ENCODE measurements at places on chromosomes 7 and 10.

DNA sequence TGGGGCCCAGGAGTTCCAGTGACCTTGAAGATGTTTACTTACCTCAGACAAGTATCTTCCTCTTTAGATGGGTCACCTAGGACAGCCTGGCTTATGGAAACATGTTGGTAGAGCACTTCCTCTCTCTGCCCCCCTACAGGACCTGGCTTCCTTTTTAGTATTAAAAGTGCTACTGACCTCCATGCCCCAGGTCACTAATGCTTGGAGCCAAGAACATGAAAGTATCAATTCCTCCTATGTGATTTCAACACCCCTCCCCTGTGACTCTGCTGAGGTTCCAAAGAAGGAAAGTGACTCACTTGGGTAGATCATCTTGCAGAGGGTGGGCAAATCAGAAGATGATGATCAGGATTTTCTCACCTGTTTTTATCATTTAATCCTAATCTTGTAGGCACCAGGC lies 125.3 kb upstream of the CCDC6 start:
- no peak for DNase-seq

DNA sequence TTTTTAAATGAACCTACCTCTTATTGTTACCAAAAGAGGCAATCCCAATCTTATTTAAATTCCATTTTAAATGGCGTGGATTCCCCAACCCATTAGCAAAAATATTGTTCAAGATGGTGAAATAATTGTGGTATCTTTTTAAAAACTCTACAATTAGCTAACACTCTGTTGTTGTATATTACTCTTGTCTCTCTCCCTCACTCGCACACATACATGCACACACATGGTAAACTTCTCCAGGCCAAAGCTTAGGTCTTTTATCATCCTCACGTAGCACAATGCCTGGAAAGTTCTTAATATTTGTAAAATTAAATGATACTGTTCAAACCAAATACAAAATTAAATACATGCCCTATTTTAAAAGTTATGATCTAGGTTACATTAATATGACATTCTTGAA lies 169.2 kb upstream of the WNT16 start:
- no peak for DNase-seq

DNA sequence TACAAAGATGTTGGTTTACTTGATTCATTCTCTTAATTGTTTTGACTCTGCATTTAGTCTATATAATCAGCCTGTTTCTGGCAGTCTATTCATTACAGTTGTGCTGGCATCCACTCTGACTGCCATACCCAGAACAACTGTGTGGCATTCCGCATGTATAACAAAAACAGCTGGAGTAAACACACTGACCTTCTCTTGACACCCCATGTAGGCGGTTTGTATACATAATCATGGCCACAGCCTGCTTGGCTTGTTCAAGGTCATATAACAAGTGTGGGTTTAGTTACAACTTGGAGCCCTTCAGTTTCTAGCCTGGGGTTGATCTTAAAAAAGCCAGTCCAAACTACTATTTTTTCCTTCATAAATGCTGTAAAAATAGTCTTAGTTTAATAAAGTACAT lies 70.9 kb downstream of the MBL2 start:
- DNase-seq: no peak

GRCh38 chr10:132186488-132187429 lies at the start of gene DPYSL4:
Gene DPYSL4, plus strand, starts transcription at chr10:132186948. Its CDS starts 116 bp downstream, at chr10:132187064.
- peak; percentile 69 for DNase-seq

DNA sequence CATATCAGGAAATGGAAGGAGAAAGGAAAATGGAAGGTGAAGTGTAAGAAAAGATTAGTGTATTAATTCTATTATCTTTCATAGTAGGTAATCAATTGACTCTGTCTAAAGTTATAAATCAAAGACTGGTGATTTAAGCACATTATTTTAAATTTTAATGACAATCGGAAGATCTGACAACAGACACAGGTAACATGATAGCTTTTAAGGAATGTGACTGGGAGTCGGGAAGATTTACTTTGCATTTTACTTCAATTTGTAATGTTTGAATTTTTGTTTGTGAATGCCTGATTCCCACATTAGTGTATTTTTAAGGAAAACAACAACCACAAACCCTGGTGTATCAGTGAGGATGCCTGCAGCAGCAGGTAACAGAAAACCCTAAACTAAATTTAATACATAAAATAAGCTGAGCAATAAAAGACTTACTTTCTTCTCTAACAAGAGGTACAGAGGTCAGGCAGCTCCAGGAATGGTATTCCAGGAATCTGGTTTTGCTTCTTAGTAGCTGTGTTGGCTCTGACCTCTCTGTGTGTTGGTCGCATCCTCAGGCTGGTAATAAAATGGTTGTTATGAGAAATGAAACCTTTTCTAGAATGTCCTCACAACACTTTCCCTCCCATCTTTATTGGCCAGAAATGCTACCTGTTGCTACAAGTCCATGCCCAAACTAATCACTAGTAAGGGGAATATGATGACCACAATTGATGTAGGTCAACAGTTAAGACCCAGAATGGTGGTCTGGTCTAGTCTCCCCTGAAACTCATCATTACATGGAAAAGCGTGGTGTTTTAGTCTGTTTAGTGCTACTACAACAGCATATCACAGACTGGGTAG lies 12.2 kb downstream of the DNAJB9 start:
- DNase-seq: no peak

- no peak for DNase-seq
These were observed 175.2 kb upstream of the TNRC18 start for GRCh38 chr7:5598769-5599371.

DNA sequence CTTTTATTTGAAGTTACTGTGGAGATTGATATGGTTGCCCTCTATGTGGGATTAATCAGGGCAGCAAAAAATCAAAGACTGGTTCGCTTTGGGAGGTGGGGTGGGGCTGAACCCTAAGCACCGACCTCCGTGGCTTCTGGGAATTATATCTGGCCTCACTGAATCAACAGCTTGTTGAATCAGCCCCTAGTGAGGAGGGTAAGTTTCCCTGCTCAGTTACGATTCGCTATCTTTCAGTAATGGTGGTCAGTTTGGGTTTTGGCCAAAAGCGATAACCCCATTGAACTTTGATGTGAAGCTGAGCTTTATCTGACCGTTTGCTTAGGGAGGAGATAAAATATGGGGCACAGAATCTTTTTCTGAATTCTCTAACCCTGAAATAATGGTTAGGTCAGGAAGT lies 16.6 kb upstream of the ARPC1A start:
- DNase-seq: no peak

- DNase-seq: no peak
These were observed 777.5 kb upstream of the POM121L12 start for GRCh38 chr7:52257890-52258289.

GRCh38 chr7:27188386-27189294 lies 3.6 kb upstream of the HOXA11 start:
- DNase-seq: no peak

GRCh38 chr10:125757742-125758141 lies 17.9 kb downstream of the MMP21 start:
- DNase-seq: no peak

- no peak for DNase-seq
These were observed 51.4 kb upstream of the AMPH start for GRCh38 chr7:38682606-38683005.

DNA sequence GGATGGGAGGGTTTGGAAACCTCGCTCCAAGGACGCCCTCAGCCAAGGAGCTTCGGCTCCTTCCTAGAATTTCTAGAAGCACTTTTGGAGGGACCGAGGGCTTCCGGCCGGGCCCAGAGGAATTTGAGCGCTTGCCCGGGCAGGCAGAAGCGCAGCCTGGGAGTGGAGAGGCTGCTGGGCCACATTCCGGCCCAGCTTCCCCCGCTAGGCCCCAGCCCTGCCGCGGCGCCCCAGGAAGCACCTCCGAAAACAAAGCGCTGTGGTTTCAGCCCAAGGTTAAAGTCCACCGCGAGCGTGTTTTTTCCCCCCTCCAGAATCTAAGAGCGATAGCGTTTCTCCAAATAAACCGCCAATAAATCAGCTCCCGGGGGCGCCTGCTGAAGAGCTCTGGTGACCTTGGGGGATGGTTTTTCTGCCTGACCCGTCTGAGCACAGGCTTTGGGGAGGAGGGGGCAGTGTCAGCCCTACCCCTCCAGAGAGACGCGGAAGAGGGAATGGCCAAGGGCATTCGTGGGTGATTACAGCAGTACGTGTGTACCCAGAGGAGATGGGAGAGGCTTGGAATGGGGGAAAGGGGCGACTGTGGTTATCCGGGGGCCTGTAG lies 5.7 kb upstream of the TNRC18 start:
- no peak for DNase-seq

DNA sequence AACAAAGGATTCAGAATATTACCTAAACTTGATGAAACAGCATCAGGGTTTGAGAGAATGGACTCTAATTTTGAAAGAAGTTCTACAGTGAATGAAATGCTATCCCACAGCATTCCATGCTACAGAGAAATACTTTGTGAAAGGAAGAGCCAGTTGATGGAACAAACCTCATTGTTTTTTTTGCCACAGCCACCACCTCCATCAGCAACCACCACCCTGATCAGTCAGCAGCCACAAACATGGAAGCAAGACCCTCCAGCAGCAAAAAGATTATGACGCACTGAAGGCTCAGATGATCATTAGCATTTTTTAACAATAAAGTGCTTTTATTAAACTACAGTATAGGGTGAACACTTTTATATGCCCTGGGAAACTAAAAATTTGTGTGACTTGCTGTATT lies 98.7 kb downstream of the LRRC4 start:
- DNase-seq: no peak

- no peak for DNase-seq
These were observed 416.2 kb upstream of the GHITM start for GRCh38 chr10:83723080-83723479.

- DNase-seq: no peak
These were observed 132.7 kb downstream of the DNAJC1 start for GRCh38 chr10:21870849-21871248.

DNA sequence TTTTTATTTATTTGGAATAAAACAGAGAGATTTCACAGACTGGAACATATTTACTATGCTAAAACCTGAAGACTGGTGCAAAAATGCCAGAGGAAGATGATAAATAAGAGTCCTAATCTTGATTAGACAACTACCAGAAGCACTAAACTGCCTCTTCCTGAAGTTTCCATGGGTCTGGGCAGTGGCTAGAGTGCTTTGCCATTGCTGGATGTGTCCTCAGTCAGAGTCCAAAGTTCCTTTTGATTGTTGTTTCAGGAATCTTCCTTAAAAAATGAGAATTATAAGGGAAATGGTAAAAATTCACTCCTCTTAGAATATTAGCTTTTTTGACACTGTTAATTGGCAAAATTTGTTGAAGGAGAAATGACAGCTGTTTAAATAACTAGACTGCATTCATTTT lies 86.3 kb upstream of the AHR start:
- DNase-seq: no peak

All from germinal center (tissue), 1 donor.